ENCODE measurements at places on chromosomes 5 and 9.

DNA sequence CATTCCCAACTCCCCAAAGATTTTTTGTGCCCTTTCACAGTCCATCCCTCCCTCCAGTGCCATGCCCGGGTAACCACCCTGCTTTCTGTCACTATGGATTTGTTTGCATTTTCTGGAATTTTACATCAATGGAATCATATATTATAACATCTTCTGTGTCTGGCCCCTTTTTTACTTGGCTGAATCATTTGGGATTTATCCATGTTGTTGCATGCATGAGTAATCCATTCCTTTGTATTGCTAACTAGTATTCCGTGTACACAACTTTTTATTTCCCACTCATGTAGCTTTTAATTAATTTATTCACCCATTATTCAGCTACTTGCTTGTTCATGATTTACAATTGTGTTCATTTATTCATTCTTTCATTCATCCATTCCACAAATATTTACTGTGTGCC, 94.1 kb downstream of the FGF18 start:
- no peak for DNase-seq

DNA sequence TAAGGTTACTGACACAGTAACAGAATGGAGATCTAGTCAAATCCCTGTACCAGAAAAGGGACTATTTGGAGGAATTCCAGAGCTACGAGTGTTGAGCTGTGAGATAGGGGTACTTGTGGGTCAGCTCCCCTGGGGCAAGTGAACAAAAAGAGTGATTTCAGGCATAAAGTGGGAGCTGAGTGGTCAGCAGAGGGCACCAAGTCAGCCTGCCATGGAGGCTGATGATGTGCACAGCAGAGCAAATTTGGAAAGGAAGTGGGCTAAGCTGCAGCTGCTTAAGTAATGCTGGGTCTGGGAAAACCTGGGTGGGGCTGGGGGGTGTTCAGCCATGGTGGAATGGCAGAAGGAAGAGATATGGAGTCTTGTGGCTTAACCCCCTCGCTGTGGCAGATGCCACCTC, 327.9 kb downstream of the NTRK2 start:
- DNase-seq = no peak

DNA sequence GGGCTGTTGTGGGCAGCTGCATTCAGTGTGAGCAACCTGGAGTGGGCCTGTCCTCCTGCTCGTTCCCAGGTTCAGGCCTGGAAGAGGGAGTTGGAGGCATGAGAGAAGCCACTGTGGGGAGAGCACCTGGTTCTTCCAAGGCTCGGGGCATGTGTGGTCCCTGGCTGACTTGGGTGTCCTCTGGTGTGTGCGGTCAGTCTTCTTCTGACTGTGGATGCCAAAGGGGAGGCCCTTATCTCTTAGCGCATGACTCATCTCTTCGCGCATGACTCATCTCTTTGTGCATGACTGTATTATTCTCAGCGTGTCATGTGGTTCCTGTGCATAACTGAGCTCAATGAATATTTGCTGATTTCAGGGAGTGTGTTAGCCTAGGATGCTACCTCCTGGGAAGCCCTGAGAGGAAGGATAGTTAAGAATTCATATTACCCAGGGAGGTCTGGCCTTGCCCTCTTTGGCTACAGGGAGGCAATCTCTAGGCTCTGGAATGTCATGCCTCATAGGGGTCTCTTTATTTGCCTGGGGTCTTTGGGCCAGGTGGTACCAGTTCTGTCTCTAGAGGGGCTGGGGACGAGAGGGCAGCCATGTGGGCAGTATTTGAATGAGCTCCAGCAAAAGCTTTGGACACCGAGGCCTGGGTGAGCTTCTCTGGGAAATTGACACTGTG, 188.7 kb downstream of the HSPA4 start:
- no peak for DNase-seq

GRCh38 chr9:37953206-37953774, 49.4 kb upstream of the SLC25A51 start:
- no peak for DNase-seq

GRCh38 chr9:9523476-9524139, 1089.2 kb downstream of the PTPRD start:
- DNase-seq = no peak

- DNase-seq = no peak
Measured at GRCh38 chr5:77167695-77168121, 42.8 kb upstream of the PDE8B start.

GRCh38 chr5:165420493-165420892, 1915.1 kb downstream of the MAT2B start:
- DNase-seq = no peak

DNA sequence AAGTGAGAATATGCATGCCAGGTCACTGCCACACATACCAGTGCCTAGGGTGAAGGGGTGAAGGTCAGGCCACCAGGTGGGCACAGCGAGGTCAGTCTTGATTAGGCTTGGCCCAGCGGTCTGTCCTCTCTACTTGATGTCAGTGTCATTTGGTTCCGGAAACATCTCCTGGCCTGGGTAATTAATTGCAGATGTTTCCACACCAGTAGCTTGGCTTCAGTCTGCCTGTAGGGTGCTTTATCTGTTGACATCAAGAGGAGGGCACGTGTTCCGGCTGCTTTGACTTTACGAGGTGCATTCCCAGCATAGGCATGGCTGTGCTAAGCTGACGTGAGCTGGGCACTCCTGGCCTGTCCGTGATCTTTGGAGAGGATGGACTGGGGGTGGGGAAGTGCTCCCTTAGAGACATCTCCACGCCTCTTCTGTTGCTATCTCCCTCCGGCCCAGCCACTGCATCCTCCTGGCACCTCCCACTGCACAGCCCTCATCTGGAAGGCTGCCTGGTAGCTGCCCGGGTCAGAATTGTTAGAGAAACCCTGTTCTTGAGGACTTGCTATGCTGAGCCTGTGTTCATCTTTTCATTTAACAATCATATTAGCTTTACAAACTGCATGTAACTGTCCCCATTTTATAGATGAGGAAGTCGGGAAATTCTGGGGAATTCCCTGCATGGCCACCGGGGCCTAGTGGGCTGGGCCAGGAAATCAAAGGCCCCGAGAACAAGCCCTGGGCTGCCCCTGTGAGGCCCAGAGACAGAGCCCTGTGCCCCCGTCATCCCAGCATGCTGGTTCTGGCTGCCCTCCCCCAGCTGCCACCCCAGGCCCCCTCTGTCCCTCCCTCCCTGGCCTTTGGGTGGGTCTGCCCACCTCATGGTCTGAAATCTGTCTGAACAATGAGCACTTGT, 29.1 kb downstream of the JADE2 start:
- DNase-seq = no peak

GRCh38 chr5:75368391-75368790, 31.4 kb downstream of the HMGCR start:
- no peak for DNase-seq

GRCh38 chr5:36150676-36151433, 832 bp downstream of the LMBRD2 start:
- DNase-seq = no peak

DNA sequence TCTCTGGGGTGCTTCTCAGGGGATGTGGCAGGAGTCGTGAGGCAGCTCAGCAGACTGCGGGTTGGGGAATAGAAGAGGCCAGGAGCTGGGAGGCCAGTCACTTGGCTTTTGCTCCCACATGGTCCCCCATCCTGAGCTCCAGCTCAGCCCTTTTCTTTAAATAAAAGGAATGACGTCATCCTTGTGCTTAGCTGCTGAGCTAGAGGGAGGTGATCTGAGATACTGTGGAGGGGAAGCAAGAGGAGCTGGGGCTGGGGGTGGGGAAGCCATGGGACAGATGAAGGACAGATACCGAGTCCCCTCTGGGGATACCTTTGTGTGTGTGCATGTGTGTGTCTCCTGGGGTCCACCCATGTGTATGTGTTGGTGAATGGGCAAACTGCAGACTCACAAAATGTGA, 89.0 kb upstream of the ARAP3 start:
- no peak for DNase-seq

- no peak for DNase-seq
Measured at GRCh38 chr5:98299435-98299834, 474.0 kb upstream of the RGMB start.

- no peak for DNase-seq
Measured at GRCh38 chr5:129441096-129441495, 19.0 kb upstream of the ADAMTS19 start.

DNA sequence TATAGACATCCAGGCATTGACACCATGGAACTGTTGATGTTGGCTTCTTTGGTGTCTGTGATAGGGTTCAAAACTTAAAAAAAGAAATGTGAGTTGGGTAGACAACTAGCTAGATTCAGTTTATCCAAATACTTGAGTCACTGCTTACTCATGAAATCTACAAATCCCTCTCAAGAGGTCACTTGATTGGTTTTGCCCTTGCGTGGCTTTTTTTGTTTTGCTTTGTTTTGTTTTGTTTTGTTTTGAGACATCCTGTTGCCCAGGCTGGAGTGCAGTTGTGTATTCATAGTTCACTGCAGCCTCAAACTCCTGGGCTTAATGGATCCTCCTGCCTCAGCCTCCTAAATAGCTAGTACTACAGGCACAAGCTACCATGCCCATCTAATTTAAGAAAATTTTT, 10.5 kb upstream of the ENTREP1 start:
- DNase-seq = no peak

GRCh38 chr5:98214240-98215051, 559.0 kb upstream of the RGMB start:
- no peak for DNase-seq

GRCh38 chr5:169811023-169811422, 169.3 kb downstream of the INSYN2B start:
- DNase-seq = no peak

- DNase-seq = no peak
Measured at GRCh38 chr9:127208416-127208815, 56.2 kb upstream of the GARNL3 start.

- no peak for DNase-seq
Measured at GRCh38 chr5:151637676-151638075, 46.5 kb upstream of the FAT2 start.

DNA sequence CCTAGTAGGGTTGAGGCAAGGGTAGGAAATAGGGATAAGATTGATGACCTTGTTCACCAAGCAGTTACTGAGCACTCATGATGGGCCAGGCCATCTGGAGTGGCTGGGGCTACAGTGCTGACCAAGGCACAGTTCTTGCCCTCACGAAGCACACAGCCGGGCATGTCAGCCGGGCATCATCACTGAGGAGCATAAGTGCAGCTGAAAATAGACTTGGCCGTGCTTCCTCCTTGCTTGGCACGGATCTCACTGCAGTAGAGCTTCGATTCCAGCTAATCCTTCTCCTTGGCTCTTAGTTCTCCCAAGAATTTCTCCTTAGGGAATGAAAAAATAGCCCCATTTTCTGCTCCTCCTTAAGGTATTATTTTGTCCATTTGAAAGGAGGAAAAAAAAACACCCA, 116.6 kb downstream of the NMUR2 start:
- no peak for DNase-seq

GRCh38 chr9:129014608-129015007, 13.5 kb downstream of the SH3GLB2 start:
- no peak for DNase-seq

- no peak for DNase-seq
Measured at GRCh38 chr5:68407311-68408239, 192.0 kb downstream of the PIK3R1 start.

- peak; percentile 15 for DNase-seq
Measured at GRCh38 chr5:132294728-132295504, 722 bp downstream of the SLC22A4 start.

GRCh38 chr9:132627106-132627505, 42.7 kb downstream of the DDX31 start:
- DNase-seq = no peak

GRCh38 chr5:145536133-145536532, 299.0 kb downstream of the PRELID2 start:
- no peak for DNase-seq

DNA sequence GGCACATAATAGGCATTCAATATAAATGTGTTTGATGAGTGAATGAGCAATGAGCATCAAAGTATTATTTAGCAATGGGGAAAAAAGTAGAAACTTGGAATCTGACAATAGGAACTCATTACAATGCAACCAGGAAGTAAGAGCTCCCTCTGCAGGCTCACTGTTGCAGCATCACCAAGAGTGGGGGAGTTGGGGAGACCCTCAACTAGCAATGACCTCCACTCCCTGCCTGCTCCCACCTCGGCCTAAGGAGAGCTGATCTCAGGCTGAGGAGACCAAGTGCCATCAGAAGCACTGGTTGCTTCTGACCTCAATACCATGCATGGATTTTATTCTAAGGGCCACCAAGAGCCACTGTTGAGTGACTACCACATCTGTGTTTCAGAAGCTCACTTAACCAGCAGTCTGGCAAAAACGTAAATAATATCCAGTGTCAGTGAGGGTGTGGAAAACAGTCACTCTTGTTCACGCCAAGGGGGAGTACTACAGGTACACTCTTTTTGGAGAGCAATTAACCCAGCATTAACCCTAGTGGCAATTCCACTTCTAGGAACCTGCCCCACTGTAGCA, 8.0 kb downstream of the VDAC1 start:
- DNase-seq = no peak

DNA sequence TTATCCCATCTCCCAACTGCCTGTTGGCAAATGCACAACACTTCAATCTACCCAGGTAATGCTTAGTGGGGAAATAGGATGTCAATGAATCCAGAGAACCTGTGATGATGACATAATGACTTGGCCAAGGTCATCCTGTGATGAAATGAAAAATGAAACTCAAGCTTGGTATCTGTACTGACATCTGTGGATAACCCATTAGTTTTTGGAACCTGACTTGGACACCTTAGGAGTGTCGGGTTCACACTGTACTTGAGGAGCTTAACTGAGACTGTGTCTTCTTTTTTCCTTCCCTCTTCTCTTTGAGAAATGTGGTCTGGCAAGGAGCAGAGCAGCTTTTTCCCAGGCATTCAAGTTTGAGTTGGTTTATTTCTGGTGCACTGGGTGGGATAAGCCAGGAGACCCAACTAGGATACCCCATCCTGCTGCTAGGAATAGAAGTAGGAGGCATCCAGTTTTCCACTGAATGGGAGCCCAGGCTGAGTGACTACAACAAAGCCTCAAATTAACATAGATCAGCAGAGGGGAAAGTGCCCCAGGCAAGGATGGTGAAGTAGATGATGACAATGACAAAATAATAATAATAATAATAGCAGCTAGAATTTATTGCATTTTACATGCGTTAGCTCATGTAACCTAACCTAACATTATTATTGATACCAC, 72.1 kb downstream of the ADRB2 start:
- no peak for DNase-seq

DNA sequence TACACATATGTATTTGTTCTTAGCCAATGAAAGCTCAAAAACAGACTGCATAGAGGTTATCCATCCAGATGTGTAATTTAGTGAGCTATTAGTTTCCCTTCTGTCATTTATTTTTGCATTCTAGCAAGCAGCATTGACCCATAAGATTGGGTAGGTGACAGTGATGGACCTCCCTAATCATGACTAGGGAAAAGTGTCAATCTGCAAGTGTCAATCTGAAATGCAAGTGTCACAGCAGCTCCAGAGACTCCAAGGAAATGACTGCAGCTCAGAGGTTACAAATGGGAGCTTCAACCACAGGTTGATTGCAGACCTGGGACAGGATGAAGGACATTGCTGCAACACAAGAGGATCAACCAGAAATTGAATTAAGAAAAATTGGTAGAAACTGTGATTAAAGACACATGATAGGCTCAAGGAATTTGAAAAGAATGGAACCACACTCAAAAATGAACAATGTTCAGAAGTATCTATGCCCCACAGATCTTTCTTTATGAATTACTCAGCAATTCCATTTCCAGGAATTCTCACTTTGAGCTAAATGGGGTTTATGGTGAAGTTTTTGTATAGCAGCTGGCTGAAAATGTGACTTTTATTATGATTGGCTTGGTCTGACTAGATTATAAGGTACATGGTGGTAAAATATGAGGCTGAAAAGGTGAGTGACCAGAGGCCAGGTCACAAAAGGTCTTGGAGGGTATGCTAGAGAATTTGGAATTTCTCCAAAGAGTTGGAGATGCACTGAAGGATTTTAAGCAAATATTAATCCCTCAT, 59.6 kb upstream of the HTR4 start:
- no peak for DNase-seq
